Naive thymus-derived CD8-positive, alpha-beta T cell (primary cell): ENCODE measurements at places on chromosomes 4 and X.

DNA sequence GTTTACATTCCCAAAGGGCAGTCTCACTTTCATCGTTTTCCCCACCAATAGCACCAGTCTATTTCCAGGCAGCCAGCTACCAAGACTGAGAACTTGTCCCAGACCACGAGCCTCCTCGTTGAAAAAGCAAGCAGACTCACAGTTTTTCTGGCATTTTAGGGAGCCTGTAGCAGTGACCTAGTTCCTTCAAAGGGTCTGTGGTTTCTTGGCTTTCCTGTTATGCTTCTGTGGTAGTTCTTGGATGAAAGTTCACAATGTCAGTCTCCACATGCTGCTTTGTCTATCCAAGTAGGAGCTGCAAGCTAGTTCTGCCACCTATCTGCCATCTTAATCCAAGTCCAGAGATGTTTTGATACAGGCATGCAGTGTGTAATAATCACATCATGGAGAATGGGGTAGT, 151.6 kb upstream of the ZC4H2 start:
- no peak for DNase-seq

- no peak for DNase-seq
Observed at GRCh38 chr4:122705009-122705408, 27.5 kb upstream of the BBS12 start.

DNA sequence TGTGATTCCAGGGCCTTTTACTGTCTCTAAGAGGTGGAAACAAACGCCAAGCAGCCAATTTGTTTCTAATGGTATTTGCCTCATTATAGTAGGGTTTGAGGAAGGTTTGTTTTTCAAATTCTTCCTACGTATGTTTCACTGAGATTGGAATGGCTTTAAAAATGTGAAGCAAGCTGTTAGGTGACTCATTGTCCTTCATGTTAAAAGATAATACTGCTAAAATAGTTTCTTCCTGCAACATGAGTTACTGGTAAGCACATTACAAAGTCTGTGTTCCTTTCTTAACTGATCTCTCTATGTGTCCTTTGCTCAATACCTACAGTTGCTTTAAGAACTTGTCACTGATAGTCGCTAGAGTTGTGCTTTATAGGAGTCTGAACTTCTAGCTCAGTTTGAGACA, 1183.9 kb downstream of the RPA4 start:
- DNase-seq: no peak

DNA sequence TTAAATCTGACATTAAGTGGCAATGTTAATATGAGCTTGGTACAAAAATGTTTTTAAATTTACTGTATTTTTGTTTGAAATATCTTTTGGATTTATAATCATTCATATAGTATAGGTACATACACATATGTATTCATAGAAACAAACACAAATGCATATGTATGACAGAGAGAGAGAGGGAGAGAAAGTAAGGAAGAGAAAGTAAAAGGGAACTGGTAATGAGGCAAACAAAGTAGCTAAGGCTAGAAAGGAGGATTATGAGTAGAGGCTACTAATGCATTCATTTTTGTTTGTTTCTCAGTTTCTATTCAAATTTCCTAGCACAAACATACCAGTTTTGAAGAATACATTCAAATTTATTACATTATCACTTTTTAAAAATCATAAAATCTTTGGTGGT, 132.4 kb downstream of the GLRA3 start:
- no peak for DNase-seq

GRCh38 chr4:41645728-41646390, 102.7 kb downstream of the PHOX2B start:
- no peak for DNase-seq

GRCh38 chrX:38563030-38563429, 1.7 kb downstream of the TSPAN7 start:
- no peak for DNase-seq

- DNase-seq: peak; percentile 61
Observed at GRCh38 chr4:118850488-118851173, 14.7 kb upstream of the SEC24D start.

DNA sequence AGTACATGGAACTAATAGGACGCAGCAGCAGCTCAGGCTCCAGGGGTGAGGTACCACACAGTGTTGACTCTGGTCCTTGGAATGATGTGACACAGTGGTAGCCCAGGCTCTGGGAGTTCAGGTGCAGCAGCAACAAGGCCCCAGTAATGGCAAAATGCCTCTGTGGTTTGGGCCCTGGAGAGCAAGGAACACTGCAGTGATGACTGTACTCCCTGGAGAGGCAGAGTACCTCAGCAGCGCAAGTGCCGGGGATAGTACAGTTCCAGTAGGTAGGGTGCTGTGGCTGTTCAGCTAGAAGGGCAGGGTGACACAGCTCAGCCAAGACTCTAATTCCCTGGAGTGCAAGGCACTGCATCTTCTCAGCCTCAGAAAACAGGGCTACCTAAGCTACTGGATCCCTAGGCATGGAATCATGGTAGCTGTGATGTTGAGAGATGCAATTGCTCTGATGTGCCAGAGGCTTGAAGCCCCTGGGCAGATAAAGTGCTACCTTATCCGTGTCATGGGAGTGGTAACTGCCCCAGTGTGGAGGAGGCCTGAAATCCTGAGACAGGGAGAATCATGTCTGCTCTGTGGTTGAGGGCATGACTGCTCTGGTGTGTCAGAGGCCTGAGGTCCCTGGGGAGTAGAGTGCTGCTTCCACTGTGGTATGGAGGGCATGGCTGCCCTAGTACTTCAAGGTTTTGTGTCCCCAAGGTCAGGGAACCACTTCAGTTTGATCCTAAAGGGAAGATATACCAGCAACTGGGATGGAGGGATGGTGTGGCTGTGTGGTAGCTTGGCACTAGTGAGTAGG, 55.2 kb downstream of the AREG start:
- no peak for DNase-seq

DNA sequence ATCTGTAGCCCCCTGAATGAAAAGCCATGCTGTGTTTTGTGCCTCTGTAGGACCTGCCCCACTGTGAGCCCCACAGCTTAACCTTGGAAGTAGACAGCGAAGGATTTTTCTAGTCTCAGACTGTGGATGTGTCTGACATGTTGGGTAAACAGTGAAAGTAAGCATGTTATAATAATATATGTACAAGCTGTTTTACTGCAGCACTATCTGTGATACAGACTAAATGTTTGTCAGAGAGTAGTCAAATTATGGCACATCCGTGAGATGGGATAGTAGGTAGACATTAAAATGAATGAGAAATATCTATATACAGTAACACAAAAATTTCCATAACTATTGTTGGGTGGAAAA, 381.2 kb upstream of the NR3C2 start:
- DNase-seq: no peak

DNA sequence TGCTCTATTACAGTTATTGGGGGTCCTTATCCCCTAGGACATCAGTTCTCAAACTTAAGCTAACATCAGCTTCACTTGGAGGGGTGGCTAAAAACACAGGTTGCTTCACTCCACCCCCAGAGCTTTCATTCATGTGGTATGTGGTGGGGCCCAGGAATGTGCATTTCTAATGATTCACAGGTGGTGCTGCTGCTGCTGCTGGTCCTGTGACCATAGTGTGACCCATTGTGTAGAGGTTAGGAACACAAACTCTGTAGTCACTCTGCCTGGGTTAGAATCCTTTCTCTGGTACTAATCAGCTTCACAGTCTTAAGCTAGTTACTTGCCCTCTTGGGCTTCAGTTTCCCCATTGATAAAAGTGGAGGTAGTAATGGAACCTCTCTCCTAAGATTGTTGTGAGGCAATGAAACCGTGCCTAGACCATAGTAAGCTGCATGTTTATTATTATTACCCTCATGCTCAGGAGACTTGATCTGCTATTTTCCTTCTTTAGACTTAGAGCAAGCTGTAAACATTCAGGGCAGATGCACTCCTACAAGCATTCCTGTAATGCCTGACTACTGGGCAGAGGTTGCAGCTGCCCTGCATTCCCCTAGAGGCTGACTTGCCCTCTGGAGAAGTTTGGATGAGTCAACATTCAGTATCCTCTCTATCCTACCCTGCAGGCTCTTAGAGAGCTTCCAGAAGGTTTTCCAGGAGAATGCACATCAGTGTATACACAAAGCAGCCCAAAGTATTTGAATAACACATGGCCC, 94.1 kb upstream of the ACSL4 start:
- DNase-seq: no peak

GRCh38 chr4:82799006-82799881, 648 bp upstream of the SCD5 start:
- no peak for DNase-seq

- no peak for DNase-seq
Observed at GRCh38 chr4:48853604-48854394, 22.9 kb downstream of the OCIAD1 start.

- DNase-seq: no peak
Observed at GRCh38 chr4:89855236-89855635, 18.3 kb upstream of the SNCA start.

DNA sequence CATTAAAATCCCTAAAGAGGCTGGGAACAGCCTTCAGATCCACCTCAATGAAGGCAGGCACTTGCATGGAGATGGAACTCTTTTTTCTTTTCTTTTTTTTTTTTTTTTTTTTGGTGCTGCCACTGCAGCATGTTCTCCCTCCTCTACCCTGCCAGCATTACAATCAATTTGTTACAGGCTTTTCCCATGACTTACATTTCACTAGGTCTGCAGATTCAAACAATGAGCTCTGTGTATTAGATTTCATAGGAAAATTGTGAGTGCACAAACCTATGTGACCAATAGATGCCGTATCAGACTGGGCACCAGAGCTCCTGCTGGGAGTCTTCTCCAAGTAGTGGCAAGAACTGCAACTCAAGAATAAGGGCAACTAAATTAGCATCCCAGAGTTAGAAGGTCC, 63.8 kb upstream of the GABRQ start:
- no peak for DNase-seq

GRCh38 chr4:100516225-100516624, 1.6 kb downstream of the EMCN start:
- DNase-seq: no peak

GRCh38 chr4:23061431-23061830, 368.7 kb downstream of the GBA3 start:
- no peak for DNase-seq

- DNase-seq: no peak
Observed at GRCh38 chr4:117422297-117422696, 336.9 kb upstream of the TRAM1L1 start.

GRCh38 chr4:144955104-144955503, 142.9 kb downstream of the ANAPC10 start:
- DNase-seq: no peak

DNA sequence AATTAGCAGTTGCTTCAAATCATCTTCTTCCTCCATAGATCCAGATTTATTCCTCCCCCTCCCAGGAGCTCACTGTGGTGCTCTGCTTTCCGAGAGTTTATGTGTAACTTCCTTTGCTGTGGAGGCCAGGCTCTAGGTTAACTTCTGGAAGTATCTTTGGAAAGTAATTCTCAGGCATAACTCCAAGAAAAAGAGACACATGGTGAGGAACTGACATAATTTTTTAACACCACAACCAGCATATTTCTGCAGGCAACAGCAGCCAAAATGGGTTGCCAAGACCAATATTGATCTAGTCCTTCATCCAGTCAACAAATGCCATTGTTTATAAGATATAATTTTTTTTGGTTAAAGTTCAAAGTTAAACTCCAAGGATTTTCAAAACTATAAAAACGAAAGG, 114.5 kb upstream of the RBPJ start:
- DNase-seq: no peak

DNA sequence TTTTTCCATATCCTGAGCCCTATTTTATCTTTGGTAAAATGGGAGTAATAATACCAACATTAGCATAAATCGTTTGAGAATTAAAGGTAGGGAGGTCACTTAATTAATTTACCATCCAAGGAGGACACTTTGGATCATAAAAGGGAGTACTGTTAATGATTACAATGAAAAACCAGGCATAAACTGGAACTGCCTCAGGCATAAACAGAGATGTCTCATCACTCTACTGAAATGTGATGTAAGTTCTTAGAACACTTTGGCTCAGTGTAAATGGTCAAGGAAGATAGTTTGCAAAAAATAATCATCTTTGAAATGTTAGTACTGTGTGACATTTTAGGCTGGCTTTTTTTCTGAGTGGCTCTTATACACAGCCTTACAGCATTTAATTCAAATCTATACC, 268.7 kb downstream of the SLC39A8 start:
- DNase-seq: no peak

DNA sequence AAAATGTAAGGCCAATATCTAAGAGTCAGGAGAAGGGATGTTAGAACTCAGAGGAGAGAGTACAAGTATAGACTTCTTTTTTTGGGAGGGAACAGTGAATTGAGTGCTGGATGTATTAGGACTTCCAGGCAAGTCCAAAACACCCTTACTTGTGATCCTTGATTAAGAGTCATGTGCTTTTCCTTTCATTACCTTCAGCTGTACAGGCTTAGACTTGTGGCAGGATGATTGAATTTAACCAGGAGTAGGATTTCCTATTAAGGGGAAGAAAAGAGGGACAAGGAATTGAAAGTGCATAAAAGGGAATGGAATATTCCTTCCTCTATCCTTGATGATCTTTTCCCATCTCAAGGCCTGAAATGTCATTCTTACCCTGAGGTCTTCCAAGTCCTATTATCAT, 606.7 kb downstream of the STIM2 start:
- no peak for DNase-seq

GRCh38 chr4:182764137-182764536, 153.0 kb downstream of the DCTD start:
- no peak for DNase-seq

DNA sequence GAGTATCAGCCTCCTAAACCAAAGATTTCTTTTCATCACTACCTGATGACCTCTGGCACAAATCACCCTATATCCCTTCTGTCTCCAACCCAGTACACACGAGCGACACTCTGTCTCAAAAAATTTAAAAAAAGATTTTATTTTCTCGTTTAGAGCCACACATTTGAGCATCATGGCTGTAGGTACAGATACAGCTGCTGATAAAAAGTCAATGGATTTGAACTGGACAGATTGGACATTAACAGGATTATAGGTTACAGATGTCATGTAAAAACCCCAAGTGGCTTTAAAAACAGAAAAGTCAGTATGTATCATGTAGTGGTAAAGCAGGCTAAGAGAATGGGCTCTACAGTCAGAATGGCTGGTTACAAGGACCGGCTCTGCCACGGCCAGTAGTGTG, 171.1 kb downstream of the SCFD2 start:
- DNase-seq: no peak

DNA sequence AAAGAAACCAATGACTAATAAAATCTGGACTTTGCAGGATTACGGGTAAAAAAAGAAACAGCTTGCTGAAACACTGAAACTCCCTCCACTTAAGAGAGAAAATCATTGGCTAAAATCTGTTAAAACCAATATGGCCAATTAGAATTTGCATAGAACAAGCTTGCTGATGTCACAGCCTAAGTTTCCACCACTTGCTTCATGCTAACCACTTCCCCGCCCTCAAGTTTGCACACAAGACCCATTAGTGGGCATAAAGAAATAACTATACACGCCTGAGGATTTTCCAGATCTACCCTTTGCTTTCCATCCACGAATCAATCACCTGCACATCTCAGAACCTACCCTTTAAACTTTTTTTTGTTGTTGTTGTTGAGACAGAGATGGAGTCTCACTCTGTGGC, 42.7 kb upstream of the PHEX start:
- no peak for DNase-seq

- no peak for DNase-seq
Observed at GRCh38 chr4:3340700-3341083, 47.9 kb downstream of the RGS12 start.
